ENCODE measurements at places on chromosomes 1 and 21.
A peak's percentile ranks its signal among the peaks of the same experiment; 100 is the strongest.

- DNase-seq, result no peak
Measured at GRCh38 chr1:21884456-21885235, 52.5 kb downstream of the HSPG2 start.

GRCh38 chr1:40438391-40439015 is 11.8 kb upstream of the ZFP69B start:
- DNase-seq, result no peak

DNA sequence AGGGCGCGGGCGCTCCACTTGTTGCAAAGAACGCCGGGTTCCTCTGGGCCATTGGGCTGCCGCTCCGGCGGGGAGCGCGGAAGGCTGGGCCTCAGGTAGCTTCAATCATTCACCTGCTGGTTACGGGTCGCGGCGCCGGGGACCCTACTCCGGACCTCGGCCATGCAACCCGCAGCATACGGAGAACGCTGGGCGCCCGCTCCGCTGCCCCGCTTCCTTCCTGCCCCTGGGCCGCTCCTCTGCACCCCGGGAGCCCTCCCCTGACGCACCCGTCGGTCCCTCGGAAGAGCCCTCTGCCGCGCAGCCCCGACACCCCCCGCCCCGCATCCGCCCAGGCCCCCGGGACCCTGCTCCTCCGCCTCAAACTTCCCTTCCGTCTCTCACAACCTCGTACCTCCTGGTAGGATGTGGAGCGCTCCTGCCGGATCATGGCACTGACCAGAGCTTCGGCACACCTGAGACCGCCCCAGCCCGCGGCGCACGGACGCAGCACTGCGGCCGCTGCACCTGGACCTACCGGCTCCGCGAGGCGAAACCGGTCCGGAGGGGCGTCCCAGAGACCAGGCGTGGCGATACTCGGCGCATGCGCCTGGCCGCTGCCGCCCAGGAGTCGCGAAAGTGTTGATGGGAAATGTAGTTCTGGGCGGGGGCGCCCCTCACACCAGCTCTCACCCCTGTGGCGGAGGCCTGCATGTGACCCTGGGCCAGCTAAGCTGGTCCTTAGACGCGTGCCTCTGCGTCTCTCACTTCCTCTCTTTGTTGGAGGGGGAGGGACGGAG is at the start of gene PACC1:
Gene PACC1 (minus strand): TSS at position 559 of the 779 bp plus-strand sequence. CDS start 129 bp downstream, at position 430.
- peak; percentile 91 for DNase-seq

DNA sequence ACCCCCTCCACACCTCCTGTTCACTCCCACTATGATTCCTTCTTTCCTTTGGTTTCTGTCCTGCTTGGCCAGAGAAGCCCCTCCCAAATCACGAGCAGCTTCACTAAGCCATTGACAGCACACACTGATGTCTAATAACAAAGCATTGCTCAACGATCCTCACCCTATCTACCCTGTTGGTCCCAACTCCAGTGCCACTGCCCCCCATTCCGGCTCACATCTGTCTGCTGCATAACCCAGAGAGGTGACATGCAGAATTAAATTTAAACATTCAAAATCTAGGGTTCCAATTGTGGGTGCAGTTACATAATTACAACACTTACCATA is 236.9 kb downstream of the TTLL7 start:
- DNase-seq, result no peak

- DNase-seq, result peak; percentile 68
Measured at GRCh38 chr21:45534636-45535331, 7.5 kb downstream of the SLC19A1 start.

GRCh38 chr1:55700359-55701130 is 485.4 kb upstream of the USP24 start:
- DNase-seq, result no peak

- DNase-seq, result no peak
Measured at GRCh38 chr1:107532318-107532717, 391.5 kb downstream of the NTNG1 start.

DNA sequence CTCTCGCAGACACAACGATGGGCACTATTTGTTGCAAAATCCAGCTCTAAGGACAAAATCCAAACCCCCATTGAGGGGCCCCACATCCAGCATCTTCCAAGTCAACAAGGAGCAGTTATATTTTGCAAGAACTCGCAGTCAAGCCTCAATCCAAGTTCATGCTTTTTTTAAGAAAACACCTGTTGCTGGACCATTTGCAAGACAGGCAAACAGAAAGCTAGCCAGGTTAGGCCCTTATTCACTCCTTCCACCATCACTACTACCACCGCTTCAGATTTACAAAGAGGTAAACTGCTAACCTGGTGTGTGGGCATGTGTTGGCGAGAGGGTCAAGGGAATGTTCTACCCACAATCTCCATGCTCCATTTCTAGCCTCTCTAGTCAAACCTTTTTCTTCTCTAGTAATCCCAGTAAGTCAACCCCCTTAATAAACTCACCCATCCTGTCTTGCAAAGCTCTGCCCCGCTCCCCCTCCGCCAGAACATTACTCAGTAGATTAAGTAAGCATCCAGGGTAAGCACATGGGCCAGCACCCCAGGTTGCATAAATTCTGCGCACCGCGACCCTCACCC is 703 bp downstream of the ERI3 start:
- DNase-seq, result no peak

DNA sequence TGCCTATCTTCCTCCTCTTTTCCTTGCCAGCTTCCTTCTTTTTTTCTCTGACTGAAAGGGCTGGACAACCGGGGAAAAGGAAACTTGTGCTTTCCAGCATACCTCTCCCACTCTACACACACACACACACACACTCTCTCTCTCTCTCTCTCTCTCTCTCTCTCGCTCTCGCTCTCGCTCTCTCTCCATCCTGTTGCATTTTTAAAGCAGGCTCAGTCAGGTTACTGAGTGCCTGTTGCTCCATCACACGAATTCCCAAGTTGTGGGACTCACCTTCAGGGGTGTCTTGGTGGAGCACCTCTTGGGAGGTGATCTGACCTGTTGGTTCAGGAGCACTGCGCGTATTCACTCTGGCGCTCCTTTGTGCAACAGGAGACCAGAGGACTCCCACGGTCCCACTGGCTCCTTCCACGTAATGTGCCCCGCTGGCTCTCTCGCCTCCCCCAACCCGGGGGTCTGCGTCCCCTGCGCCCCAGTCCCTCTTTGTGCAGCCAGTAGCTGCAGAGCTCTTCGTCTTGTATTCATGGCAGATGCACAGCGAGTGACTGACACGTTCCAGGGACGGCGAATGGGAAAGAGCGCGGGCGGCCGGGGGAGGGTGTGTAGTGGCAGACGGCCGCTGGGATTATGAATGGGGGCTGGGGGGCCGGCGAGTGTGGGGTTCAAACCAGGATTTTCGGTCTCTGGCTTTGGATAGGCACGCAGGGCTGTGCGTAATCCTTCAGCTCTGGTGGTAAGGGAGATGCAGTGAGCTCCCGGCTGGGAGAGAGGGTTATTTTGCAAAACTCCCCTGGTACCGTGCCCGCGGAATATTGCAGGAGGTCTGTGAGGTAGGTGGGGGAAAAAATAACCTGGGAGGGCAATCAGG is 660 bp upstream of the PDE4B start:
- DNase-seq, result no peak

GRCh38 chr1:15542388-15543250 is 16.0 kb downstream of the DNAJC16 start:
- no peak for DNase-seq

- DNase-seq, result peak; percentile 39
Measured at GRCh38 chr1:6360117-6360496, 33.5 kb downstream of the ACOT7 start.

- DNase-seq, result no peak
Measured at GRCh38 chr1:157932069-157932468, 61.4 kb upstream of the KIRREL1 start.

- DNase-seq, result peak; percentile 19
Measured at GRCh38 chr1:171252482-171252881, 4.2 kb downstream of the FMO1 start.

DNA sequence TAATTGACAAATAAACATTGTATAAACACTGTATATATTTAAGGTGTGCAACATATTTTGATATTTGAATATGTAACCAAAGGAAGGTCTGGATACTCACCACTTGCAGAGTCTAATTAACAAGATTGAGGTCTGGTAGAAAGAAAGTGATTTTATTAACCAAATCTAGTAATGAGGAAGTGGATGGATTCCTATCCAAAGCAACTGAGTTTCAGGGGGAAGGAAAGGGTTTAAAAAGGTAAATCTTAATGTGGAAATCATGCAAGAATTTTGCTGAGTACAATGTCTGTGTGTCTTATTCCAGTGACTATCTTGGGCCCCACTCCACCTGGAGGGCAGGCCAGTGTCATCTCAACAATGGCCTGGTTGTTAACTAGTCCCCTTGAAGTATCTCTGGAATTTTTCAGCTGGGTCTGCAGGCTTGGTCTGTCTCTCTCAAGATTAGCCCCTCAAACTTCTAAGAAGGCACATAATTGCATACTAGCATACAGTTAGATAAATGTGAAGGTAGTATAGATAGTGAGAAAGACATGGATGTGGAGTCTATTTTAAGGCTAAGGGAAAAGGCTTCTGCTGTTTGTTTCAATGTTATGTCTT is 262.7 kb upstream of the RGS18 start:
- no peak for DNase-seq

DNA sequence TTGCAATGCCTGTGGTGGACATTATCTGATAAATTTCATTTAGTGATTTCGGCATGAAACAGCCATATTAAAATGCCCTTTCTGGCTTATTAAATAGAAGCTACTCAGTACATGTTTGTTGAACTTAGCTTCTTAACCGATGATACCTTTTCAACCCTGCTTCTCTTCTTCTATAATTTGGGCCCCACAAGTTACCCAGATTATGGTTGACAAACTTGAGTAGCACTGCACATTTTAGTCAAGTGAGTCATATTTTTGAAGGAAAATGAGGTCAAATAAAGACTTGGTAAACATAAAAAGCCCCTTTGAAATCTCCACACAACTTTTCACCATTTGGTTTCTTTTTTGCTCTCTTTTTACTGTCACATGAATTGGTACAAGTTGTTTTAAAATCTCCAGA is 33.8 kb downstream of the GIPC2 start:
- no peak for DNase-seq

GRCh38 chr1:226799634-226800281 is 60.7 kb upstream of the ITPKB start:
- DNase-seq, result no peak

- no peak for DNase-seq
Measured at GRCh38 chr1:168825129-168825528, 96.1 kb upstream of the DPT start.

DNA sequence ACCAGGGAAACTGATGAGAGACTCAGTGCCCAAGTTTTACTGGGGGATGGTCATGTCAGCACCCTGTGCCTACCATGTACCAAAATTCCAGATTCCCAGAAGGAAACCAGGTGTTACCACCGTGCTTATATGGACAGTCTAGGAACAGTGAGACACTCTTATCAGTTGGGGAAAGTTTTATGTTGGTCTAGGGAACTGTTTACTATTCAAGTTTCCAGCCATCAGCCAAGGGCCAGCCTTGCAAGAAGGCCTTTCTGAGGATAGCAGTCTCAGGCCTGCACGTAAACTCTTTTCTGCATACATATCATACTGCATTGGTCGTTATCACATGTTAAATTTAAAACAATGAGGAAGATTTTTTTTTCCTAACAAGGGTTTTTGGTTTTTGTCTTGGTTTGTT is 12.6 kb downstream of the TMEM269 start:
- DNase-seq, result no peak

DNA sequence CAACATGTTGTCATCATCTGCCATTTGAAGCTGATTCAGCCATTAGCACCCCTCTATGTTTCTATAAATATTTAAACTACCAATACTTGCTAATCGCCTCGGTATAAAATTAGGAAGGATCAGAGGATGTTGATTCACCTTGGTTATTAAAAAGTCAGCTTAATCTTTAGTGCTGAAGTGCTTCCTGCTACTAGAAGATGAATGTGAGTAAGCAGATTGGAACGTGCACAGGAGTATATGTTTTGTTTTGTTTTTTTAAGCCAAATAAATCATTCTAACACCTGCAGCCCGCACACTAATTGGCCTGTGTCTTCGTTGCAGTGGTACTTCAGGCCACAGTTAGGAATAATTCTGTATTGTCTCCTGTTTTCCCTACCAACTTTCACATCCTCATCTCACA is 485.7 kb downstream of the AJAP1 start:
- DNase-seq, result no peak

DNA sequence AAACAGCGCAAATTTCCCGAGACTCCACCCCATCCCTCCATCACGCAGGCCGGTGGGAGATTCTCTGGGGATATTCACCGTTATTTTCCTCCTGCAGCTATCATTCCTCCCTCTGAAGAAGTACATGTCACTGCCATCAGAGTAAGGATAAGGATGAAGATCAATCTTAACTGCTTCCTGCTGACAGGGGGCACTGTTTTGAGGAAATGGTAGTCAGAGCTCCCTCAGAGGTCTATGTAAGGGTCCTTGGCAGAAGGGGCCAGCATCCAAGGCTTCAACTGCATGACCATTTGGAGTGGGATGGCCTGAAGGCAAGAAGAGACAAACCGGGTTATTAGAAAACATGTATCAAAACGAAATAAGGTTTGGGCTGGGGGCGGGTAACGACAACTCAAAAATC is 111.5 kb downstream of the KCNK1 start:
- no peak for DNase-seq

DNA sequence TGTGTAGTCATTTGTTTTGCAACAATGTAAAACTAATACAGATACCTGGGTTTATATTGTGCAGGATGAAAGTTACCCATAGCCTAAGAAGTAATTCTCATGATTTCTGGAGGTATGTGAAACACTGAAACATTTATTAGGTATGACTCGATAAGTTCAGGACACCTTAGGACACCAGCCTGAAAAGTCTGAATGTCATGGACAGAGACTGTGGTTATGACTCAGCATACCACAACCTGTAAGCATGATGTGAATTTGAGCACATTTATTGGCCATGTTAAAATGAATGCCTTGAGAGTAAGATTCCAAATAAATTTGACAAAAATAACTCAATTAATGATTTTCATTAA is 1471.7 kb upstream of the B3GALT2 start:
- no peak for DNase-seq

GRCh38 chr1:11741919-11742558 is 6.1 kb downstream of the AGTRAP start:
- no peak for DNase-seq

DNA sequence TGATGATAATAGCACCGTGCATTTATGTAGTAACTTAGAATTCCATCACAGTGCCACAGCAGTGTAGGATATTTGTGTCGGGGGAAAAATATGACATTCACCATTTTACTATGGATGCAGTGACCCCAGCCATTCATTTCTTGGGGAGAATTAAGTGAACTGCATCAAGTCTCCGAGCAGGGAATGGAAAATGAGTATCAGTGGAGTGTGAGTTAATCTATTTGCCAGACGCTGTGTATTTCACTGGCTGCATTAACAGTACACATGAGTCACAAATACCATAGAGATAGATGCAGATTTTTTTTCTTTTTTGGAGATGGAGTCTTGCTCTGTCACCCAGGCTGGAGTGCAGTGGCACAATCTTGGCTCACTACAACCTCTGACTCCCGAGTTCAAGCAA is 33.8 kb upstream of the SLC45A1 start:
- no peak for DNase-seq

DNA sequence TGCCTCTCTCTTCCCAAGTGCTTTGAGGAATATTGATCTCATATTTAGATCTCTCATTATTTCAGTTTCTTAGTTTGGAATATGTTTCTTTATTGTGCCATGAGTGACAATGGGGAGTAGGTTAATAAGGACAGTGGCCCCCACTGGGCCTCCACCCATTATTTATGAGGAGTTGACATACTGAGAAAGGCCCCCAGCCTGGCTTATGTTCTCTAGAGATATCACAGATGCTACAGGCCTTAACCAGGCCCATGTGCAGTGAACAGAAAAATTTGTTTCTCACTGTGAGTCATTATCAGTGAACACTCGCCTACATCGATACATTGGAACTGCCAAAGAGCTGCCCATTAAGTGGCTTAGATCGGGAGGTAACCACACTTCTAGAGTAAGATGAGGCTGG is 35.7 kb upstream of the SYT6 start:
- DNase-seq, result no peak

GRCh38 chr1:61672376-61672775 is 52.6 kb downstream of the TM2D1 start:
- no peak for DNase-seq

Measured in colonic mucosa (tissue), 4 donors.